ENCODE measurements at places on chromosomes 12 and 14. TPM values are rescaled to one million over a fixed set of nuclear protein-coding genes. Genes with fewer than 3 reads are reported as not detected.

- no peak for DNase-seq
Observed at GRCh38 chr14:95374239-95374997, 54.7 kb upstream of the CLMN start.

DNA sequence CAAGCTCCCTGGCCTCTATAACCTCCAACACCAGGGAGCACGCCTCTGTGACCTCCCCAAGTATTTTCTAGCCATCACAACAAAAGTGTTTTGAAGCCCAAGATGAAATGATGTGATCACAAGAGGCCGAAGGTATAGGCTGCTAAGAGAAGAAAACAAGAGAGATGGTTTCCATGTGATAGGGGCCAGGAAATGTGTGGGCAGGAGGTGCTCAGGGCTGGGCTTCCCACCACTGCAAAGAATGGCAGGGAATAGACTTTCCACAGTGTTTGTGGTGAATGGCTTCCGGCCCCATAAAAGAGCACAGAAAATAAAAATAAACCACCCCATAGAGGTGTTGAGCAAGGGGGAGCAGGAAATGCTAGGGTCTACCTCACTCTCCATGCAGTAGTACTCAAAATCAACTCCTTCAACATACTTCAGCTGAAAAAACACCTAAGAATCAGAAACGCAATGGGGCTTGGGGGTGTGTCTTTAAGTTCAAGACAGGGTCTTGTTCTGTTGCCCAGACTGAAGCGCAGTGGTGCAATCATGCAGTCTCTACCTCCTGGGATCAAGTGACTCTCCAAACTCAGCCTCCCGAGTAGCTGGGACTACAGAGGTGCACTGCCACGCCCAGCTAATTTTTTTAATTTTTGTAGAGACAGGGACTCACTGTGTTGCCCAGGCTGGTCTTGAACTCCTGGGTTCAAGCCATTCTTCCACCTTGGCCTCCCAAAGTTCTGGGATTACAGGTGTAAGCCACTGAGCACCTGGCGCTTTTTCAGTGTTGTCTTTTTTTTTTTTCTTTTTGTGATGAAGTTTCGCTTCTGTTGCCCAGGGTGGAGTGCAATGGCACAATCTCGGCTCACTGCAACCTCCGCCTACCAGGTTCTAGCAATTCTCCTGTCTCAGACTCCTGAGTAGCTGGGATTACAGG, 27.1 kb downstream of the DAD1 start:
- DNase-seq: no peak

- DNase-seq: no peak
Observed at GRCh38 chr14:94584591-94585280, 3.5 kb downstream of the SERPINA5 start.

DNA sequence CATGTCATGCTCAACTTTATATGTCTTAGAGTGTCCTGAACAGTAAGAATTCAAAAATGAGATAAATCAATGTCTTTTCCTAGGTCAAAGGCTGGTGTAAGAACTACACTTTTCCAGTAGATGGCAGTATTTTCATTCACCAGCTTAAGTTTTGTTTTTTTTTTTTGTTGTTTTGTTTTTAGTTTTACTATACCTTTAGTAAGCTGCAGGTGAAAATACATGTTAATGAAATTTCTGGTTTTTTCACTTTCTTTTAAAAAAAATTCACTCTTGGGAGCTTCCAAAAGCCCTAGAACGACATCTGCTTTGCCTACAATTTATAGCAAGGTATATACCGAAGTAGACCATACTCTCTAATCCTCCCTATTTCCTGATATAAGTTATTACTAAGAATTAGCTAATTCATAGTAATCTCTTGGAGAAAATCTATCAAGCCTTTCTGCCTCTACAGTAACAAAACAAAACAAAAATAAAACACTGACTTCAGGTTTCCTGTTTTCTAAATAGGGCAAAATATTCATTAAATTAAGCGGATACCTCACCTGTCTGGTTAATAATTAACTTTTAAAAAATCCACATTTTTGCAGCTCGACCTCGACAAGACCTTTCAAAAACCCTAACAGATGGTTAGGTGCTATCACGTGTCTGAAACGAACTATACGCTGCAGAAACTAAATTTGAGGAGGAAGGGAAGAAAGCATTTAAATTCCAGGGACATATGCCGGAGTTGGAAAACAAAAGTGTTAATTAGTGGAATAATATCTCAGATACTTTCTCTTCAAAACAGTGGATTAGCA, 2.7 kb upstream of the SAMD4A start:
- DNase-seq: peak; percentile 64

GRCh38 chr14:70776197-70776596, 33.1 kb downstream of the MAP3K9 start:
- no peak for DNase-seq

- DNase-seq: no peak
Observed at GRCh38 chr14:88937706-88938105, 113.3 kb downstream of the TTC8 start.

DNA sequence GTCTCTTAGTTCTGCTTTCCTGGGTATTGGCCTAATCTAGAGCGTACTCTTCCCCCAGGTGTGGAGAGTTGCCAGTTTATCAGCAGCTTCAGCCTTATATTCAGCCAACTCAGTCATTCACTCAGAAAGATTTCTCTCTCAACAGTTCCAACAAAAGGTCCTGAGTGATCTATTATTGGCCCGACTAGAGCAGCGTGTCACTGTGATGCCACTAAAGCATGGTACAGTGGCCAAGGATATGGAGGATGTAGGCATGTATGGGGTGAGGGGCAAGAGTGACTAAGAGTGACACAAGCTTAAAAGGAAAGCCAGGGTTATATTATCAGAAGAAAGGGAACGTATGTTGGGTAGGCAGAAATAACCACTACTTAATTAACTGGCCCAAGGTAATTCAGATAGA, 4.8 kb downstream of the NOPCHAP1 start:
- DNase-seq: no peak

DNA sequence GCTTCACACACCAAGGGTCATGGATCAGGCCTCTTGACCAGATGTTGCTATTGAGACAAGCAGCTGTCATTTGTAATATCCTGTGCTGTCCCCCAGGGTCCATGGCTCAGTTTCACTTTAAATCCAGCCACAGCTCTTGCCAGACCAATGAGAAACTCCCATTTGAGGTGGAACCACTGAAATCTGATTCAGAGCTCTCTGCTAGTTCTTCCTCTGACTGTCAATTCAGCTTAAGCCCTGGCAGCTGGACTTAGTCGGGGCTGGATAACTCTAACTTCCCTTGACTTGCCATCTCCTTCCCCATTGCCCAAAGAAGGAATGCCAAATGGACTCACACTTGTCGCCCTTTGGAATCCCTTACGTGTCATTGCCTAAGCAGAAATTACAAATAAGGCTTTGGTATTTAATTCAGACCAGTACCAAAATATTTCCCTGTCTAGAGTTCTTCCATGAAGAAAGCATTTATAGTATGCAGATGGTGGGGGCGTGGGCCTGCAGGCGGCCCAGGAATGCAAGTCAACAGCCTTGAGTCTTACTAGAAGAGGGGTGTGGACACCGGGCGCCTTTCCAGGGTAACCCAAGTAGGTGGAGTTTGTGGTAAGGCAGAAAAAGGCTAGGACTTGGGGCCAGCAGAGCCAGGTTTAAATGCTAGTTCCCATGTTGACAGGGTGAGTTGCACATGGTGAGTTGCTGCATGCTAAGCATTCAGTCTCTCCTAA, 96.9 kb upstream of the TMPO start:
- DNase-seq: peak; percentile 92

GRCh38 chr12:6404390-6404789, 20.4 kb downstream of the LTBR start:
- no peak for DNase-seq

DNA sequence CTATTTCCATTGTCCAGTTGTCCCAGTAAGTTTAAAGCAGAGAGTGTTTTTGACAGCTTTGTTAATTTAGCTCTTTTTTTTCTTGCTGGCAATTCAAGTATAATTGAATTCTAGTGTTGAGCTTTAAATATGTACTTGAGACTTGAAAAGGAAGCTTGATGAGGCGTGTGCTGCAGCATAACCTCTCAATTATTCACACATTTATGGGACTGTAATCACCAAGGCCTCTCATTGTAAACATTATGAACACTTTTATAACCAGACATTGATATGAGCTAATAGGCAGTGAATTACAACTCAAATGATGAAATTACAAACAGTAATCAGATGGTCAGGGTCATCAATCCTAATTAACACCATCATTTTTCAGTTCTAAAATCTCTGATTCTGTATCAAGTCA, 378.0 kb upstream of the DDHD1 start:
- no peak for DNase-seq

- DNase-seq: no peak
Observed at GRCh38 chr14:99136047-99136400, 136.0 kb downstream of the BCL11B start.

MYRFL gene
- total RNA-seq: not detected

ANAPC5 gene
- 124 TPM for total RNA-seq
